ENCODE measurements at places on chromosomes 6 and 20. TPM values are rescaled to one million over a fixed set of nuclear protein-coding genes. Genes with fewer than 3 reads are reported as not detected.

Gene LTB
- 1.8 TPM for polyA plus RNA-seq

GRCh38 chr20:47557218-47557617, 55.5 kb downstream of the NCOA3 start:
- no peak for DNase-seq

- no peak for DNase-seq
Measured at GRCh38 chr6:36873612-36874442, 776 bp downstream of the PPIL1 start.

DNA sequence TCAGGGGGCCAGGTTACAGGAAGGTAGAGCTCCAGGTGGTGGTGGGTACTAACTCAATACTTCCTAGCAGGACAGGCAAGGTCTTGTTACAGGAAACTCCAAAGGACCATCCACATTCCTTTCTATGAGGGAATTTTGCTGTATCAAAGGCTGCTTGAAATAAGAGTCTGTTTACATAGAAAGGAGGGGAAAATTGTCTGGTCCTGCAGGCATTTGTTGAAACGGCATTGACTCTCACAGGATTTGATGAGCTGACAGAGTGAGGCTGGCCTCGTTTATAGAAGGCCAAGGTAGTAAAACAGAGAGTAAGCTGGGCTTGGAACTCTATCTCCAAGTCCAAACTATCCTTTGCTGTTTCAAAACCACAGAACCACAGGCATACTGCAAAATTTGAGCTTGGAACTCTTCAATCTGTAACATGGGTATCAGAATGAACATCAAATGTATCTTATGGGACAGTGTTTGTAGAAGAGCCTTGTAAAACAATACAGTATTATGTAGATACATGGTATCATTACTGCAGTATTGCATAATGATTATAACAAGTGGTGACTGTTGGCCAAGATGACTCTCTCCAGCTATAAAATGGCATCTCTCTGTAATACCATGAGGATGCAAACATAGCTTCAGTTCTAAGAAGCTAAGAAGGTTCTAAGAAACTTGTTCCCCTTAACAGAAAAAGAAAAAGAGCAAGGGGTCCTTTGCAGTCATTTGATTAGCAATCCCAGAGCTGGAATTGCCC, 61.5 kb downstream of the TRAM2 start:
- DNase-seq, result no peak

DNA sequence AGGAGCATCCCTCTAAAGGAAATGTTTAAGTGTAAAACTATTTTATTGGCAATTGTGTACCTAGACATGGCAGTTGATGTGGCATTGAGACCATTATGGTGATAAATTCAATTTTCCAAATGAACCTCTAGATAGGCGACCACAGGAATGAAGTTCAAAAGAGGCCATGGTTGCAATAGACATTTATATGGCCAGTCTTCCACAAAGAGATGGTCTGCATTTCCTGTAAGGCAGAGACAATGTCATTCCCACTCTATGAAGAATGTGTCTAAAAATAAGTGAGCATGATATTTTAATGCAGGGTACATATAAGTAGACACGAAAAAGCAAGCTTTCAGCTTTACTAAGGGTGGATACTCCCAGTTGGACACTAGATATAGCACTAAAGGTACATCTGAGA, 40.9 kb downstream of the THEMIS start:
- no peak for DNase-seq

- no peak for DNase-seq
Measured at GRCh38 chr20:18133962-18134361, 3.7 kb upstream of the KAT14 start.

DNA sequence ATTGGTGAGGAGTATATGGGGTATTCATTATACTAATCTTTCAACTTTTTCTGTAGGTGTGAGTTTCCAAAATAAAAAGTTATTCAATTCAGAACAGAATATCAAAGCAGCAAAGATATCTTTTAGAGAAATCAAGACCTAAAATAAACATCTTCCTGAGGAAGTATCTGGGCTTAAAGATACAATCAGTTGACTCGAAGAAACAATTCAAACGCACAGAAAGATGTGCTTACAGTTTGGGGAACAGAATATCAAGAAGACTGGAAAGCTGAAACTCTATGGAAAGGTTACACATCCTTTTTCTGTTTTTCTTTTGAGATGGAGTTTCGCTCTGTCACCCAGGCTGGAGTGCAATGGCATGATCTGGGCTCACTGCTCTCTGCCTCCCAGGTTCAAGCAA, 36.2 kb upstream of the SAYSD1 start:
- DNase-seq, result no peak

DNA sequence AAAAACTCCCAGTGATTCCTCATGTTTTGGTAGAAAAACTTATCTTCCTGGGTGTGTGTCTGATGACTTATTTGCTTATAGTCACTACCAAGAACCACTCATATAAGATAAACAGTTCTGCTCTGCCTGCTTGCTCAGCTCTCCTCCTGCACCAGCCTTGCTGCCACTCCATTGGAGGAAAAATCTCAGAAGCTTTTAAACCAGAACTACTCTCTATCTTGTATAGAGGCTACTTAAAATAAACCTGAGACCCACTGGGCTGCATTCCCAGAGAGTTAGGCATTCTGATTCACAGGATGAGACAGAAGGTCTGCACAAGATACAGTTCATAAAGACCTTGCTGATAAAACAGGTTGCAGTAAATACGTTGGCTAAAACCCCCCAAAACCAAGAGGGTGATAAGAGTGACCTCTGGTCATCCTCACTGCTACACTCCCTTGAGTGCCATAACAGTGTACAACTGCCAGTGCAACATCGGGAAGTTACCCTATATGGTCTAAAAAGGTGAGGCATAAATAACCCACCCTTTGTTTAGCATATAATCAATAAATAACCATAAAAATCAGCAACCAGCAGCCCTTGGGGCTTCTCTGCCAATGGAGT, 728.3 kb downstream of the EPHA7 start:
- no peak for DNase-seq

Gene OPRM1
- polyA plus RNA-seq, result 0.06 TPM

Gene CTSA
- 146 TPM for polyA plus RNA-seq

DNA sequence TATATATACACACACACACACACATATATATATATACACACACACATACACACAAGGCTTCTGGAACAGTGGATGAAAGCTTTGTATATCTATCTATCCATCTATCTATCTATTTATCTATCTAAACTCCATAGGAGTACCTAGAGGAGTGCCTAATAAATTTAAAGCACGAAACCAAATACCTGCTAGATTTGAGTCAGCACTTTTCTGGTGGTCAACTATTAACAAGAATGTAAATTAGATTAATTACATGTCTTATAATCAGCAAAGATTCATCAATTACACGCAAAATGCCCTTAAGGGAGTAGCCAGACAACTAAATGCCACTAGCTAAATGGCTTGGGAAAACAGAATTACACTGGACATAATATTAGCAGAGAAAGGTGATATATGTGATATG, 26.6 kb downstream of the HLA-A start:
- no peak for DNase-seq

- DNase-seq, result no peak
Measured at GRCh38 chr6:56658326-56658725, 15.6 kb upstream of the DST start.

- no peak for DNase-seq
Measured at GRCh38 chr20:49630396-49630951, 62.5 kb upstream of the PTGIS start.

Gene PACSIN1
- 0.96 TPM for polyA plus RNA-seq

Gene TBC1D22B
- 15.6 TPM for polyA plus RNA-seq

DNA sequence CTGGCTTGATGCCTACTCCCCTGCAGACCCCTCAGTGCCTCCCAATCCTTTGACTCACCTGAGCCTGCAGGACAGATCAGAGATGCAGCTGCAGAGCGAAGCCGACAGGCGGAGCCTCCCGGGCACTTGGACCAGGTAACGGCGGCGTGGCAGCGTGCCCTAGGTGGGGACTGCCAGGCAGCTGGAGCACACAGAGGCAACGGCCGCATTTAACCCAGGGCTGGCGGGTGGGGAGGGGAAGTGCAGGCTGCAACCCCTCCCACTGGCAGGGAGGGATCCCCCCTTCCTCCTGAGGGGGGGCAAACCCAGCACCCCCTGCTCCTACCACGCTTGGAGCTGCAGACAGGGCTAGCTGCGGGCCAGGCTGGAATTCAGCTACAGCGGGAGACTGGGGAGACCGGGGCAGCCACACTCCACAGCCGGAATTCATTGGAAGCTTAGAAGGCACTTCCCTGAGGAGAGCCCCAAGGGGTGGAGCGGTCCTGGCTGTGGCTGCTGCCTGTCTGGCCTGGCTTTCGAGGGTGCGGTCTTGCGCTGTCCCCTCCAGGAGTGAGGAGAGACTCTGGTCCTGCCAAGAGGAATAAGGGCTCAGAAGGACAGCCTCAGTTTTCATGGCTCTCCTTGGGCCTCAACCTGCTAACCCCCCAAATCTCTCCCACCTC, at the start of gene MATN4:
MATN4 (minus strand) TSS at position 183 of the 662 bp plus-strand sequence. CDS start 2,717 bp downstream, outside the sequence.
- no peak for DNase-seq

Gene SMIM13
- polyA plus RNA-seq, result 14.9 TPM

All from renal pelvis (tissue), 12 donors.